Colonic mucosa (tissue), 4 donors: ENCODE measurements at places on chromosomes 2 and 18. TPM values are rescaled to one million over a fixed set of nuclear protein-coding genes. Genes with fewer than 3 reads are reported as not detected.

TRIM43 gene
- total RNA-seq: not detected

IL1R2 gene
- 152 TPM for total RNA-seq

RAX gene
- total RNA-seq: not detected

CPO gene
- total RNA-seq: not detected

LAMA1 gene
- total RNA-seq: 7.7 TPM

LRP2 gene
- total RNA-seq: not detected

FAM110C gene
- 20.1 TPM for total RNA-seq

OSGEPL1 gene
- 6.5 TPM for total RNA-seq

CTNNA2 gene
- 0.17 TPM for total RNA-seq

EFHD1 gene
- total RNA-seq: 3.4 TPM

DNA sequence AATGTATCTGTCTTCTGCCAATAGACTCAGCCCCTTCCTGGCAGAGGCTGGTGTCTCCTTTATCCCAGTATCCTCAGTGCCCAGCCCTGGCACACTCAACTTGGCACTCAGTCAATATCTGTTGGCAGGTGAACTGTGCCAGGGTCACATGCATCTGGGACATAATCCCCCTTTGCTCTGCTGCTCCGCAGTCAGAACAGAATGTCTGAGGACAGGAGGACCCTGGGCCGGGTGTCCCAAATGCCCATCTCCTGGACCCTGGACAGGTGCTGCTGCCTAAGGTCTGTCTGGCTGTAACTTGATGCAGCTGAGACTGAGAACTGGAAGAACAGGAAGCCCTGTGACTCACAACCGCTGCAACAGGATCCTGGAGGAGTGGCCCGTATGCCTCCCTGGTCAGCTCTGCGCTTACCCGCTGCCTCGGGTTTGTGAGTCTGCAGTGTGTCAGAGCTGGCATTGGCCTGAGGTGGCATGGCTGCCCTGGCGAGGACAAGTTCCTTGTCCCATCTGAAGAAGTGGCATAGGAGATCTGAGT, 11.4 kb downstream of the HK2 start:
- peak; percentile 90 for DNase-seq

GRCh38 chr2:64661741-64662169, 8.0 kb upstream of the SERTAD2 start:
- DNase-seq: no peak

DNA sequence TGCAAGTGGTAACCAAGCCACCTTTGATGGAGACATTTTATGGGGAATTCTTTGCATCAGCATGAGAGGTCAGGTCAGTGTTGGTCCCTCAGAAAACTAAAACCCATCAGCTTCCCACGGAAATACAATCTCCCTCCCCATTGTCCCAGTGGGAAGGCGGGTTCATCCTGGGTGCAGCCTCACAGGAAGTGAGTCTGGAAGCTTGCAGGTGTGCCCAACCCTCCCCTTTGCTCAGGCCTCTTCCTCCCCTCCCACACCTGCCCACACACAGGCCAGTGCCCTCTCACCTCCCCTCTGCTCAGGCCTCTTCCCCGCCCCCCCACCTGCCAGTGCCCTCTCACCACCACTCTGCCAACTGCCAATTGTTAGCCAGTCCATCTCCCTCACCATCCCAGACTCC, 166.8 kb upstream of the RAB6C start:
- no peak for DNase-seq

- no peak for DNase-seq
Measured at GRCh38 chr18:71189581-71189980, 900.7 kb downstream of the SOCS6 start.

DNA sequence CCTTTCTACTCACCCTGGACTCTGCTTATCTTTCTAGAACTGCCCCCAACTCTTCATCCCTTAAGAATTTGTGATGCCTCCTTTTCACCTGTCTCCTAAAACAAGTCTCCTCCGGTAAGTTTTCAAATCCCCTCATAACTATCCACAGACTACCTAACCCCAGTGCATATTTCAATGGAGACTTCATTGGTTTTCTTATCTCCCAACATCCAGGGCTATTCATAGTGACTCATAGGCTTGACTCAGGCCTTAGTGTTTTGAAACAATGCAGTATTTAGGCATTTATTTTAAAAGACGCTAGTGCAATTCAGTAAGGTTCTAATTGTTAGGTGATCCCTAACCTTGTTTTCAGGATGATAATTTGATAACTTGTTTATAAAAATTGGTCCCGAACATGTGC, 399.2 kb downstream of the CPS1 start:
- no peak for DNase-seq

DNA sequence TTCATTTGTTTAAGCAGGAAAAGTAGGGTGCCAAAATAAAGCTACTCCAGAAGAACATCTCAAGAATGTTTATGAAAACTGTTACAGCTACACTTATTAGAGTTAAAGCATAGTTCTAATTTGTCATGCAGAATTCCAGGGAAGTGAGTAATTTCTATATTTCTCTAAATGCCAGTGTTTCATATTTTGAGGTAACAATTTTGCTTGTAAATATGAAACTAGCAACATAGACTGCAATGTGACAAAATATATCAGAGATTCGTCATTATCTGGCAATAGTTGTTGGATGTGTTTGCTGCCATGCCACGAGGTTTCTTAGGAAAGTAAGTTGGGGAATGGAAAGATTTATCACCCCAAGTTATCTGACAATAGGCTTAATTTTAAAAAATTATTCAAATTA, 424.1 kb upstream of the ZEB2 start:
- DNase-seq: no peak

GRCh38 chr2:37831081-37831780, 93.9 kb upstream of the RMDN2 start:
- DNase-seq: no peak

GRCh38 chr2:190406805-190407204, 1.4 kb upstream of the MFSD6 start:
- no peak for DNase-seq

DNA sequence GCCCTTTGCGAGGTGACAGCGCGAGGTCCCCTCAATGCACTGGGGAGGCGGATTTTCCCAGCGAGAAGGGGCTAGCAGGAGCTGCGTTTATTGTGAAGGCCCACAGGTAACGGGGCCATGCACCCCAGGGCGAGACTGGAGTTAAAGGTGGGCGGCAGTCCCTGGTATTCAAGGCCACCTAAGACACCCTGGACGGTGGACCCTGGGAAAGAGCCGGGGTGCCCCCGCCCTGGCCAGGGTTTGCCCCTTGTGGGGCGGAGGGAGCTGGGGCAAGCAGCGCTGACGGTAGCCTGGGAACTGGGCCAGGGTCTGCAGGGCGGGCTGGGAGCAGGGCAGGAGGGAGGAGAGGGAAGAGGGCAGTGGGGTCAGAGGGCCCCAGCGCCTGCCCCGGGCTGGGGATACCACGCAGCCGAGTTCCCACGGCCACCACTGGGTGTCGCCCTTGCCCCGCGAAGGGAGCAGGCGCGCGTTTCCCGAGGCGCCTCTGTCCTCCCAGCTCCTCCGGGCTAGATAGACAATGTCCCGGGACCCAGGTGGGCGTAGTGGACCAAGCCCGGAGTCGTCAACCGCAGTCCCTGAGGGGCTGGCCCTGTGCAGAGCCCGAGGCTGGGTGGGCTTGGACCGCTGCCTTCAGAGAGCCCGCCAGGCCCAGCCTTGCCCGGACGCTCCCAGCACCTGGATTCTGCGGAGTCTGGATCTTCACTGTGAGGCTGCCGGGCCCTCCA, 80.2 kb downstream of the SMAD4 start:
- peak; percentile 72 for DNase-seq

- DNase-seq: no peak
Measured at GRCh38 chr2:15511686-15512085, 49.4 kb downstream of the NBAS start.

DNA sequence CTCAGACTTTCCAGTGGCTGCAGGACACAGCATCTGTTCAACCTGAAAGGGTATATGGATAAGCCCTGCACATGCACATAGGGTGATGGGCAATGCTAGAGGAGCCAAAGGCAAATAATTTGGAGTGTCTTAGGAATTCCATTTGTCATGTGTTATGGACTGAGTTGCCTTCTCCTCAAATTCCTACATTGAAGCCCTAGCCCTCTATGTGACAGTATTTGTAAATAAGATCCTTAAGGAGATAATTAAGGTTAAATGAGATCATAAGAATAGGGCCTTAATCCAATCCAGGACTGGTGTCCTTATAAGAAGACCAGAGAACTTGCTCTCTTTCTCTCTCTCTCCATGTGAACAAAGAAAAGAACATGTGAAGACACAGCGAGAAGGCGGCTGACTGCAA, 42.9 kb upstream of the CREG2 start:
- no peak for DNase-seq

DNA sequence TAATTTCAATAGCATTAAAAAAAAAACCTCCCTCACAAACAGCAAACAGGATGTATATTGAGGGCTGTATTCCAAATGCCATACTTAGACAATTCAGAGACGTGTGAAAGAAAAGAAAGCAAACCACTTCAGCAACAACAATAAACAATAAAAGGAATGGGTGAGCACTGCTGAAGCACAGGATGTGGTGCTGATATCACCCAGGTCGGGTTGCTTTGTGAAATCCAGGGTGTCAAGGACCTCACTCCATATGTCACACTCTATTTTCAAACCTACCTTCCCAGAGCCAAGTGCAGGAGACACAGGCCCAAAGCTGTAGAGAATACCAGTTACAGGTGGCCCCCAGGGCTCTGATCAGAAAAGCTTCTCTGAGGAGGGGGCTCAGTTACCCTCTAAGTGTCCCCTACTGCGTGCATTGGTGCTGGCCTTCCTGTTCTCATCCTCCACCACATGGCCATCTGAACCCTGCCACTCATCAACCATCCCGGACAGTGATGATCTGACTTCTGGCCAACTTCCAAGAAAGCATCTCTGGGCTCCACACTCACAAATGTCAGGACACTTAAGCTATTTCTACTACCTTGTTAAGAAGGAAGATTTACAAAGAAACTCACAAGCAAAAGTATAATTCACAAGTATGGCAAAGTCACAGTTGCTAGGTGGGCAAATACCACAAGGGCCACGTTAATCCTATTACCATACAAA, 363.0 kb downstream of the SS18 start:
- no peak for DNase-seq

- no peak for DNase-seq
Measured at GRCh38 chr18:39938676-39939608, 2016.1 kb upstream of the PIK3C3 start.

DNA sequence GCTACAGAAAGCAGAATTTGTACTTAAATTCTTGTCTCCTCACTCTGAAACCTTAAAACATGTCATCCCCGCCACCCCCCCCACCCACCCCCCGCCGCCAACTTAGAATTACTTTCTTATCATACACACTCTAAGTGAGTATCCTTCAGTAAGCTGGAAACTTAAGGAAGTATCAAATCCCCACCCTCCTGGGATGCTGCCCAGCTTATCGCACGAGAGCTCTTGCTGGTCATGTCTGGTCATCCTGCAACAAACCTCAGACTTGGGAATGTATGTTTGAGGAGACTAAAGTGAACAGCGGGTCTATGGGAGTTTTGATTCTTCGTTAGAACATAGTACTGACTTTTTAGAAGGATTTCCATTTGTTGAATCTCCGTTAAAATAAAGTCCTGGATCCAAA, 203.3 kb downstream of the PTGR3 start:
- DNase-seq: no peak

DNA sequence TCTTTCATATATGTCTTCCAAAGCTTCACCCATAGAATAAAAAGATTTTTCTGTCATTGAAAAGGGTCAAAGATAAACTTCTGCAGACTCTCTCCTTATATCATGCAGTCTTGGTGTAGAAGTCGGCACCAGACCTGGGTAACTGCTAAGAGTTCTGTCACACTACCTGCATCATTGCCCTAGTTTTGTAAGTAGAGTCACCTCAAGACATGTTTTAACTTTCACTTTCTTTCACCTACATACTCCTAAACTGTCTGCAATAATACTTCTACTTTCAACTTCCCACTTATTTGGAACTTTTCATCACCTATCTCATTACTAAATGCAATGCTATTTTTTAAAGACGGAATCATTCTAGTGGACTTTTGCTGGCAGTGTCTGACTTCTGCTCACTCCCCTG, 475.6 kb upstream of the VRK2 start:
- DNase-seq: no peak

GRCh38 chr2:54499661-54500060, 43.5 kb downstream of the SPTBN1 start:
- DNase-seq: peak; percentile 32

DNA sequence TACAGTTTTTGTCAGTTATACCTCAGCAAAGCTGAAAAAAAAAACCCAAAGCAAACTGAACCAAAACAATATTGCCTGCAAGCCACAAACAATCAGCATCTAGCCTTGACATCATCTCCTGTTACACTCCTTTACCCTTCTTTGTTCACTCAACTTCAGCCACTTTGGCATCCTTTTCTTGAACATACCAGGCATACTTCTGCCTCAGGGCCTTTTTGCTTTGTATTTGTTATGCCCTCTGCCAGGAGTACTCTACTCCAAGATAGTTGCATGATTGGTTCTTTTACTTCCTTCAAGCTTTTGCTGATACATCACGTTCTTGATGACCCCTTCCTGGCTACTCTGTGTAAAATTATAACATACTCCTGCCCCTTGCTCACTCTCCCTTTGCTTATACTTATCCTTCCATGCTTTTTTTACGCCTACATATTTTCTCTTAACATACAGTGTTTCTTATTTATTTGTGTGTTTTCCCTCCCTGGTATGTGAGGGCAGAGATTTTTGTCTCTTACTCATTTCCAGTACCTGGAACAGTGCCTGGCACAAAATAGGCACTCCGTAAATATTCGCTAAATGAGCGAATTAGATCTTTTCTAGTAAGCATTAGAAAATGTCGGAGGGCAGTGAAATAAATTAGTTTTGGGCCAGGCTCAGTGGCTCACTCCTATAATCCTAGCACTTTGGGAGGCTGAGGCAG, 12.7 kb downstream of the ABI2 start:
- DNase-seq: no peak

DNA sequence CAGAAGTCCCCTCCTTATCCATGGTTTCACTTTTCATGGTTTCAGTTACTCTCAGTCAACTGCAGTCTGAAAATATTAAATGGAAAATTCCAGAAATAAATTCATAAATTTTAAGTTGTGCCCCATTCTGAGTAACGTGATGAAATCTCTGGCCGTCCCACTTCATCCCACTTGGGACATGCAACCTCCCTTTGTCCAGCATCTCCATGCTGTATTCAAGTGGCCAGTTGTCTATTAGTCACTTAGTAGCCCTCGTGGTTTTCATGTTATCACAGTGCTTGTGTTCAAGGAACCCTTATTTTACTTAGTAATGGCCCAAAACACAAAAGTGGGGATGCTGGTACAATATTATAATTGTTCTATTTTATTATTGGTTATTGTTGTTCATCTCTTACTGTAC, 18.0 kb upstream of the DAPL1 start:
- no peak for DNase-seq

GRCh38 chr2:116716038-116716437, 1098.5 kb upstream of the DDX18 start:
- DNase-seq: no peak

DNA sequence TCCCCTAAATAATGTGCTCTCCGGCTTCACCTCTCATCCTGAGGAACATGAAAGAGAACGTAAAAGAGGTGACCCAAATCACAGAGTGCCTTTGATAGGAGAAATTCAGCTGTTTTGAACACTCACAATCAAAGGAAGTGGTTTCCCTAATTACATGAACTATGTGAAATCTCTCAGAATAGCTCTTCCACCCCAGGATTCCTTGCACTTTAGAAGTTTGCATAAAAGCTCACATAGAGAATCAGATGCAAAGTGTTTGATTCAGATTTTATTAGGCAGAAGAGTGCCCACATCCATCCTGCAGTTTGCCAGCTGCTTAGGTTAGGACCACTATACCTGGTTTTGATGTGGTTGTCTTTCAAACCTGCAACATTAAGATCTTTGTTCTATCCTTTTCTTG, 61.0 kb downstream of the MAP3K20 start:
- DNase-seq: no peak

GRCh38 chr2:28869494-28870145, 489 bp downstream of the TRMT61B start:
- peak; percentile 24 for DNase-seq
